ENCODE measurements at places on chromosomes 7 and 10.

DNA sequence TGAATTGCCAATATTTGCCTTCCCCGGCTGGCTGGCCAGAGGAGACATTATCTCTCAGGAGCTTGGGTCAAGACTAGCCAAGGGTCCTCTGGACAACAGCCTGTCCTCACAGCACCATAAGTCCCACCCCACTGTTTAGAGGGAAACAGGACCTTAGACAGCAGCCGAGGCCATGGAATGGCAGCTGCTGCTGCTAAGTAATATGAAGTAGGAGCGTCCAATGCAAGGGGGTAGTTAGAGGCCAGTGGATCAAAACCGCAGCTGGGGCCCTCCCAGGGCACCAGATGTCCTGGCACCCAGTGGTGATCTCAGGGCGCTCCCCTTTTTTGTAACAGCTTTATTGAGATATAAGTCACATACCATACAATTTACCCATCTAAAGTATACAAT, 12.9 kb upstream of the KCP start:
- H3K27me3 ChIP-seq = no peaks in the 10 kb centered on the region
- H3K27ac ChIP-seq = no peak overlapping the region
- H3K36me3 ChIP-seq = no peaks in the 10 kb centered on the region
- no peak for DNase-seq

DNA sequence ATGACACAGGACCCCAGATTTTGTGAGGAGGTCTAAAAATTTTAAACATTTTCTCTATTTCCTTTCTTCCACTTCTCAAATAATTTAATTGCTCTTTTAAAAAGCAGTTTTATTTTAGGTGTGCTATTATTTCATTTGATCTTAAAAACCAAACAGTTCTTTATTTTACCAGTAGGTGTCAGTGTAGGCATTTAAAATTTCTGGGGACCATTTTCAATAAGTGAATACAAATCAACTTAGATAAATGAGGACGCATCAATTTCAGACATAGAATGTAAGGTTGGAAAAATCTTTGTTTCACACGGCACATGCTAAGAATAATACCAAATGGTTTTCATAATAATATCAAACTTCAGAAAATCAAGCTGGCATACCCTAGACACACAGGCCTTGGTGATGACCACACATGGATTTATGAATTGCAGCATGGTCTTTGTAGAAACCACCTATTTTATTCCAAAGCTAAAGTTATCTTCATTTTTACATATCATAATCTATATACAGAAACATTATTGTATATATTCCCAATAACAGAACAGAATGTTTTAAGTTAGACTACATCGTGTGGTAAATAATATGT, 127.6 kb upstream of the SLC26A5 start:
- no peaks in the 10 kb centered on the region for H3K4me1 ChIP-seq
- peak; percentile 48 for DNase-seq
- H3K27ac ChIP-seq = no peak overlapping the region
- no peaks in the 10 kb centered on the region for H3K36me3 ChIP-seq

DNA sequence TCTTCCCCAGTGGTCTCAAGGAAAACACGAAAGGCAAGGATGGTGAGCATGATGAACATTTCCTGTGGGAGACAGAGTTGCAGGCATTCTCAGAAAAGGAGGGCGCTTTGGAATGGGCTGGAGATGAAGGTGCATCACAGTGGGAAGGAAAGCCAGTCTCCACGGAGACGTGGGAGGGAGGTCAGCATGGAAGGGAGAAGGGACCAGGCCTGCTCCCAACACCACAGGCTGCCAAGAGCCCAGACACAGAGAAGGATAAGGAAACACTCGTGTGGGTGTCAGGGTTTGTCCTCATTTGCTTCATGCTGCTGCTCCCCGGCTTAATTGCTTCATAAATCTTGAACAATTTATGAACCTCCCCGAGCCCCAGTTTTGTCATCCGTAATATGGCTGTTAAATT, 231.5 kb upstream of the ZNF32 start:
- no peaks in the 10 kb centered on the region for H3K4me1 ChIP-seq
- no peak for DNase-seq
- H3K36me3 ChIP-seq = no peaks in the 10 kb centered on the region
- H3K27me3 ChIP-seq = no peaks in the 10 kb centered on the region

DNA sequence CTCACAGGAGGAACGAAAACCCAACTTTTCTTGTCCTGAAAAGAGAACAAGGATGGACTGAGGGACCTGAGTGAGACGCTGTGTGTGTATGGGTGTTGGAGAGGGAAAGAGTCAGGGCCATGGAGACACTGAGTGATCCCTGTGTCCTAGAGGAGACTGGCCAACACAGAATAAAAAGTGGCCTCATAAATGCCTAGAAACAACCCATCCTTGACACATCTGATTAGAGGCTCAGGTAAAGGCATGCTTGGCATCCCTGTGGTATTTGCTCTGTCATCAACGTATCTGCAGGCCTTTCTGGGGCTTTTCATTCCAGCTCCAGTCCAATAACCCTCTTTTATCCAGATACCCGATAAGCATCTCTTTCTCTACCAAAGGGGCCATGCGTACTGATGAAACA, 86.3 kb downstream of the FGFR2 start:
- no peak overlapping the region for H3K4me3 ChIP-seq
- no peak for DNase-seq
- no peak overlapping the region for H3K27ac ChIP-seq

GRCh38 chr7:102318482-102318971, 31.9 kb downstream of the SH2B2 start:
- H3K27ac ChIP-seq = no peak overlapping the region
- no peak overlapping the region for H3K4me3 ChIP-seq
- DNase-seq = no peak
- peaks cover 6% of the 10 kb centered on the region for H3K36me3 ChIP-seq
- no peaks in the 10 kb centered on the region for H3K4me1 ChIP-seq
- no peaks in the 10 kb centered on the region for H3K27me3 ChIP-seq

- H3K36me3 ChIP-seq = no peaks in the 10 kb centered on the region
- DNase-seq = no peak
- H3K4me3 ChIP-seq = no peak overlapping the region
- H3K4me1 ChIP-seq = no peaks in the 10 kb centered on the region
- no peaks in the 10 kb centered on the region for H3K27me3 ChIP-seq
Measured at GRCh38 chr10:55160655-55161283, 359.7 kb upstream of the PCDH15 start.

DNA sequence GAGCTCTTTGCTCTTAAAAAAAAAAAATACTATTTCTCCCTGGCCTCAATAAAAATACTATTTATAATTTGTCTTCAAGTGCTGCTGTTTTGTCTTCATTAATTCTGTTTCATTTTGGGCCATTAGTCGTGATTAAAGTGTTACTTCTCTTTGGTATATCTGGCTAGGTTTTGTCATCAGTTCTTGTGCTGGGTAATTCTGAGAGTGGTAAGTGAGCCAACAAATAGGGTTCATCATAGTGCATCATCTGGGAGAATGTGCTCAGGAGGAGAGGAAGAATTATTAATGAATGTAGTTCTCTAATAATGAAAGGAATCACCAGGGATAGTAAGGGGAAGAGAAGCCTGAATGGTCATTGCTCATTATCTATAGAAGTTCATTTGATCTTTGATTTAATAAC, 70.0 kb downstream of the LCOR start:
- no peaks in the 10 kb centered on the region for H3K4me1 ChIP-seq
- no peak for DNase-seq
- H3K27me3 ChIP-seq = no peaks in the 10 kb centered on the region
- no peak overlapping the region for H3K4me3 ChIP-seq
- H3K36me3 ChIP-seq = no peaks in the 10 kb centered on the region

DNA sequence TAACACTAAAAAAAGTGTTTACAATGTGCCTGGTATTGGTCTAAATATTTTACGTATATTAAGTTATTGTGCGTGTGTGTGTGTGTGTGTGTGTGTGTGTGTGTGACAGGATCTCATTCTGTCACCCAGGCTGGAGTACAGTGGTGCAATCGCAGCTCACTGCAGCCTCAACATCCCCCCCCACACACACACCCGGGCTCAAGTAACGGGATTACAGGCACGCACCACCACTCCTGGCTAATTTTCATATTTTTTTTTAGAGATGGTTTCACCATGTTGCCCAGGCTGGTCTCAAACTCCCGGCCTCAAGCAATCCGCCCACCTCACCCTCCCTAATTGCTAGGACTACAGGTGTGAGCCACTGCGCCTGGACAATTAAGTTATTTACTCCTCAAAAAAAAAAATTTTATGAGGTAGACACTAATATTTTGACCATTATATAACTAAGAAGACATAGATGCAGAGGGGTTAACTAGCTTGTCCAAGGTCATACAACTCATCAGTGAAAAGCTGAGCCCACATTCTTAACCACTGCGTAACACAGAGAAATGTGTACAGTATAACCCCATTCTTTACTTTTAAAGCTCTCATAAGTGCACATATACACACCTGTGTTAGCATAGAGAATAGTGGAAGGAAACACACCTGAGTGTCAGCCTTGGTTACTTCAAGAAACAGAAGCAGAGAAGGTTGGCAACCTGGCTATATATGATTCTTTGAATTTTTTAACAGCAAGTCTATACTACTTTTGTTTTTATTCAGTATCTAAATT, 35.0 kb downstream of the DNAJC12 start:
- no peaks in the 10 kb centered on the region for H3K36me3 ChIP-seq
- H3K27ac ChIP-seq = no peak overlapping the region
- no peak overlapping the region for H3K4me3 ChIP-seq

- no peaks in the 10 kb centered on the region for H3K4me1 ChIP-seq
- H3K36me3 ChIP-seq = no peaks in the 10 kb centered on the region
- H3K4me3 ChIP-seq = no peak overlapping the region
- H3K27me3 ChIP-seq = no peaks in the 10 kb centered on the region
Measured at GRCh38 chr10:51804866-51805265, 105.5 kb upstream of the CSTF2T start.
